BJ (cell line): ENCODE measurements at places on chromosomes 11 and 22.

DNA sequence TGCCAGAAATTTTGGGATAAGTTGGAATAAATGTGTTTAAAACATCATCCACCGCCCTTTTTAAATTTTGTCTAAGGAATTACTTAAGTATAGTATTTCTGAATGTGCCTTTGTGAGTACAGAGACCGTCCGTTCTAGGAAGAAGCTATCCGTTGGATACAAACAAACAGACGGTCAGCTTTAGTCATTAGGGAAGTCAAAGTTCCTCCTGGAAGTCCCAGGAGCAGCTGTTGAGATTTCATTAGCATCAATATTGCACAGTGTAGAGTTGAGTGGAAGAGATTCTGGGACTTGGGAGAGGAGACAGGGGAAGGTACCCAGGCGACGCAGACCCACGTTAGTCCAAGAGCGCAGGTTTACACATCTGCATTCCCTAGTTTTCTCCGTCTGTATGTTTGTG, 15.7 kb upstream of the ADSL start:
- no peak for DNase-seq

- no peak for DNase-seq
Measured at GRCh38 chr11:45665933-45666647, 668 bp upstream of the CHST1 start.

DNA sequence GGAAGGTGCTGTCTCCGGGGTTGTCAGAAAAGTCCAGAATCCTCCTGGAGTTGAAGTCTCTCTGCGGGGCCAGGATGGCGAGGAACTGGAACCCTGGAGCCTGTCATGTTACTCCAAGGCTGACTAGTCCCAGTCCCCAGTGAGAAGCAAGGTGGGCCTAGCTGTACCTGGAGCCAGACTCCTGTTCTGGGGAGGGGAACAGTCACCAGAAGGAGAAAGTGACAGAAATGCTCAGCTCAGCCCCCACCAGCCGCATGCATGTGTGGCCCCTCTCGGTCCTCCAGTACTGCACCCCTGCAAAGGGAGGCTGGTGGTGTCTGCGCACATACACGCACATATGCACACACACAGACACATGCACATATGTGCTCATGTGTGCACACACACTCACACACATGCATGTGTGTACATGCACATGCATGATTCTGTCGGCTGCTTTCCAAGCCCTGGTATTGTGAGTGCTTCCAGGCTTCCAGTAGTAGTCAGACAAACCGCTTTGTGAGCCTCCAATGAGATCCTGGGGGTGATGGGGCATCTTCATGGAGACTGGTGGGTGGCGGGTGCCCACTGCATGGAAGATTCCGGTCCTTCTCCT, 54.3 kb downstream of the RTL6 start:
- DNase-seq = no peak

- no peak for DNase-seq
Measured at GRCh38 chr11:59475176-59475575, 2.1 kb downstream of the OR4D10 start.

- no peak for DNase-seq
Measured at GRCh38 chr11:46410021-46410420, 18.4 kb upstream of the CHRM4 start.

- DNase-seq = no peak
Measured at GRCh38 chr11:134781380-134781866, 369.4 kb upstream of the B3GAT1 start.

GRCh38 chr11:116928102-116928777, 90.8 kb upstream of the APOA1 start:
- no peak for DNase-seq

- no peak for DNase-seq
Measured at GRCh38 chr11:32316858-32317642, 118.3 kb downstream of the WT1 start.

- peak; percentile 59 for DNase-seq
Measured at GRCh38 chr22:32897400-32897799, 95.9 kb downstream of the TIMP3 start.

- no peak for DNase-seq
Measured at GRCh38 chr11:123316003-123316402, 114.1 kb upstream of the GRAMD1B start.

GRCh38 chr11:120236169-120237107, 3.5 kb upstream of the POU2F3 start:
- no peak for DNase-seq

DNA sequence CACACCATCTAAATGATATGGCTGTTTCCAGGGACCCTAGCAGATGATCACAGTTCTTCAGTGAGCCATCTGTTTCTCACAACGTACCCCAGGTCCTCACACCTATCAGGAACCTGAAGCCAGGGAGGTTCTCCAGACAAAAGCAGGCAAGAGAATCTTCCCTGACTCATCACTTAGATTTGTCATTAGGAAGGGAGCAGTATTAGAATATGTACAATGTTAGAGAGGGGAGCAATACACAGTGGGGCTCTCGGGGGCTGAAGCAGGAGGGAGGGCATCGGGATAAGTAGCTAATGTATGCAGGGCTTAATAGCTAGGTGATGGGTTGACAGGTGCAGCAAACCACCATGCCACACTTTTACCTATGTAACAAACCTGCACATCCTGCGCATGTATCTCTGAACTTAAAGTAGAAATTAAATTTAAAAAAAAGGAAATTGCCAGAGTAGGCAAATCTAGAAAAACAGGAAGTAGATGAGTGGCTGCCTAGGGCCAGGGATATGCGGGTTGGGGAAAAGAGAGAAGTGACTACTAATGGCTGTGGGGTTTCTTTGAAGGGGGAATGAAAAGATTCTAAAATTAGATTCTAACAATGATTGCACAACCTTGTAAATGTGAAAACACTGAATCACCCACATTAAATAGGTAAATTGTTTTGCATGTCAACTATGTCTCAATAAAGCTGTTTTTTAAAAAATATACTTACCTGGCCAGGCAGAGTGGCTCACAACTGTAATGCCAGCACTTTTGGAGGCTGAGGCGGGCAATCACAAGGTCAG, 14.4 kb downstream of the C22orf42 start:
- no peak for DNase-seq

DNA sequence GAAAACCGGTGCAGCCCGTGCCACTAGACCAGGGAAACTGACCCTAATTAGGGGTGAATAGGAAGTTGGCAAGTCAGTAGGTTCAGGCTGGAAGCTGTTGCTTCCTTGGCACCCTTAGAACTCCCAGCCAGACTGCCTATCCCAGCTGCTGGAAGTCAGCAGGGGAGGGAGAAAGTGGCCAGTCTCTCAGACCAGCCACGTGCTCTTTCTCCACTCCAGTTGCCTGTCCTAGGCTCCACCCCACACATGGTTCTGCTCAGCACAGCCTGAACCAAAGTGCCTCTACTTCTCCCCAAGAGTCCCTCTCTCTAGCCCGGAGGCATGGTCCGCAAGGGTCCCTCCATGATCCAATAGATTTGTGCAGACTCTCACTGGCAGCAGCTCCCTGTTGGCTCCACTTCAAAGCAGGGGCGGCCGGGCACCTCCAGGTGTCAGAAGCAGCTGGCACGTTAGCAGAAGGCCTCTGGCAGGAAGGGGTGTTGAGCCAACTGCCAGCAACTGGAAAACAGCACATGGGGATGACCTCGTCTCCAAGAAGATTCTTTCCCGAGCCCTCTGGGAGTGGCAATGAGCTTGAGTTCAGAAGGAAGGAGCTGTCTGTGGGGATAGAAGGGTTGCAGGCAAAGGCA, 27.7 kb downstream of the ARFGAP2 start:
- DNase-seq = no peak

DNA sequence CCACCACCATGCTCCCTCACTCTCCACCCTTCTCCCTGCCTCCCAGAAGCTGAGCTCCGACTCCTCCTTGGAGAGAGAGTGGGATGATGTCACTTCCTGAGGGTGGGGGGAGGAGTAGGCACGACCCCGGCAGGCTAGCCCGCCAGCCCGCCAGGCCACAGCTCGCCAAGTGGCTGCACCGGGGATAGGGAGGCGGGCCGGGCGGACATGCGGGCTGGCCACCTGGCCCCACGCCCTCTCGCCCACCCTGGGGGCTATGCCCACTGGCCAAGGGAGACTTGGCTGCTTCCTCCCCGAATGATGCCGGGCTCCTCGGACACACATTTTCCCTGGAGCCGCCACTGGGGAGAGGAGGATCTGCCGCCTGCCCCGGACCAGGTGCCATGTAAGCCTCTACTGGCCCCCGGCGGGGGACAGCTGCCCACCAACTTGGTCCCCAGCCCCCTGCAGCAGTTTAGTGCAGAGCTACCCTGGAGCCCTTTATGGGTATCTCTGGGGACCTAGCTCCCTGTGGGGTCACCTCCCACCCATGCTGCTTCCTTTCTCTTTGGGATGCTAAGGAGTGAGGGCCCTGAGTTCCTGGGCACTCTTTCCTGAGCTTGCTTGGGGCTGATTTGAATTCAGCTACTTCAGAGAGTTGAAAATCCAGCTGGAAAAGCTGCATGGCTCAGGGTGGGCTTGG, 33.7 kb upstream of the MYRF start:
- peak; percentile 15 for DNase-seq
